ENCODE measurements at places on chromosomes 3 and 15.

GRCh38 chr15:30953731-30954378 is 37.6 kb downstream of the MTMR10 start:
- DNase-seq, result no peak

- no peak for DNase-seq
These were observed 113.1 kb downstream of the ATG7 start for GRCh38 chr3:11385326-11385725.

DNA sequence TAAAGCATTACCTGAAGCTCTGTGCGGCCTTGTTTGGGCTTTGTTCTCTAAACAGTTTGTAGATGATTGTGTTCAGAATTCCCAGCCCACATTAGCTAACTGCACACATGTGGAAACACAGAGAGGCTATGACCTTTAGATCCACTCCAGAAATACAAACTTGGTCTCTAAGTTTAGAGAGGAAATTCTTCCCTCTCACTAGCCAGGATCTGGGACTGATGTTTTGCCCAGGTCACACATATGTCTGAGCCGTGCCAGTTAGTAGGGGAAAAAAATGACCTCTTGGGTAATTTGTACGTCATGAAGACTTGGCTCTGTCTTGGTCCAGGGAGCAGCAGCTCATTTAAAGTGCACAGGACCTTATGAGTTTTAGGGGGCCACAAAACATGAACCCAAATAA is 223.1 kb downstream of the RBMS3 start:
- no peak for DNase-seq

DNA sequence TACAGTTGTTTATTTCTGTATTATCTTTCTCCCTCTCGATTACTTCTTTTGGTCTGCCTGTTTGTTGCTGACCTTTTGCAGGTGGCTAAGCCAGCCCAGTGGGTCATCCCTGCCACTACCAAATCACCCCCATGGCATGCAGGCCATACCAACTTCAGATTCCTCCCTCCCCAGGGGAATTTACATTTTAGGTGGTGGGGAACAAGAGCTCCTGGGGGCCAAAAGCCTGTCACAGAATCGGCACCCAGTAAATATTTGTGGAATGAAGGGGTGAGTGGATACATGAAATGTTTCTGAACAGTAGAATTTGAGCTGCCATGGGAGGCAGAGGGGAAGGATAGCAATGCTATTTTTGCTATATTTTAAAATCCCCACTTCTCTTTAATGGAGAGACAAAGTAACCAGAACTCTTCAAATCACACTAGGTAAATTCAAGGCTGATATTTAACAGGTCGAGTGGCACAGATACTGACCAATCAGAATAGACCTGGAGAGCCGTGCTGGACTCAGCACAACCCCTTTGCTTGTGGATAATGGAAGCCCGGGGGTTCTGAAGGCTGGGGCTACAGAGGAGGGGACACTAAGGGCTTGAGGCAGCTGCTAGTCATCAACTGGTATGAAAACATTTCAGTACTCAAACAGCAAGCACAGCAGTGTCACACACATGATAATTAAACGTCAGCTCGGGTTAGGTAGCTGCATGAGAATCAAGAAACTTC is 54.3 kb upstream of the SMAD3 start:
- DNase-seq, result no peak

DNA sequence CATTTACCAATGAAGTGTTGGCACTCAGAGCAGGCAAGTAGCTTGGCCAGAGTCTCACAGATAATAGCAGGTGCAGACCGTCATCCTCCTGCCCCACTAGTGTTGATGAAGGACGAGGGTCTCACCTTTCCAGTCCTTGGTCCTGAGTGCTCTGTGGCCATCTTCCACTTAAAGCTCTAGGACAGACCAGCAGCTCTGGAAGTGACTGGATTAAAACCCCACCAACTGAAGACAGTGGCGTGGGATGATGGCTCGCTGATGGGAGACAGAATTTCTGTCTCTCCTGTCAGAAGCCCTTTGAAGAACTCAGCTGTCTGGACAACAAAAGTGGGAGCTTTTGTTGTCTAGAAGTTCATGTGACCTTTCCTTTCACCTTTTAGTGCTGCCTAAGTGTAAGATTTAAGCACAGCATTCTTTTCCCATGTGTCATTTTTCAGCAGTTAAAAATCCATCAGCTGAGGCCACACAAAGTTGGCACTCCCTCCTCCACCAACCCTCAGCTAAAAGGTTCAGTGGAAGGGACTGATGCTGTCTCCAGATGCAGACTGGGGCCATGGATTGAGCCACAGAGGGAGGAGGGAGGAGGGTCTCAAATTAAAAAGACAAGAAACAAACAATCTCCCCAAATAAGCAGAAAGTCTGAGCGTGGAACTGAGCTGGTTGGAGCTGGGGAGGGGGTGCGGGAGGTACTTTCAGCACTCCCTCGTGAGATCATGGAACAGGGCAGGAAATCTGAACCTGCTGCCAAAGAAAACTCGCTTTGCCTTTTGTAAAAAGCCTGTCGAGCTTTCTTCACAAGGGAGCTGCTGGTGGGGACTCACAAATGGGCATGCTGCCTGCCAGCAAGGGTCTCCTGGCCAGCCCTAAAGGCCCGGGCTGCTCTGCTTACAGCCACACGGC is 148.5 kb upstream of the CTDSPL start:
- DNase-seq, result no peak

- peak; percentile 30 for DNase-seq
These were observed 631 bp upstream of the CNBP start for GRCh38 chr3:129184396-129184657.

- DNase-seq, result no peak
These were observed 47.3 kb downstream of the CRABP1 start for GRCh38 chr15:78387246-78388037.
